Stimulated activated CD4-positive, alpha-beta T cell treated with anti-CD3 and anti-CD28 coated beads, Interleukin-12 subunit alpha, Interleukin-12 subunit beta, amount 100 ng/mL, for 24 hours (primary cell): ENCODE measurements at places on chromosomes 3 and 15.

DNA sequence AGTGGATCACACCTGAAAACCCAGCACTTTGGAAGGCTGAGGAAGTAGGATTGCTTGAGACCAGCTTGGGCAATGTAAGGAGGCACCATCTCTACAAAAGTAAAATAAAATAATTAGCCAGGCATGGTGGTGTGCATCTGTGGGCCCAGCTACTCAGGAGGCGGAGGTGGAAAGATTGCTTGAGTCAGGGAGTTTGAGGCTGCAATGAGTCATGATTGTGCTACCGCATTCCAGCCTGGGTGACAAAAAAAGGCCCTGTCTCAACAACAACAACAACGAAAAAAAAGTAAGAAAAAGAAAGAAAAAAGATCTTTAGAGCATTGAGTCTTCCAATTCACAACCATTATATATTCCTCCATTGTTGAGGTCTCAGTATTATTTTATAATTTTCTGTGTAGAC lies 192.4 kb upstream of the DPH6 start:
- no peak for DNase-seq

- DNase-seq = no peak
Measured at GRCh38 chr15:86797135-86797534, 717.5 kb downstream of the AGBL1 start.

GRCh38 chr3:125110876-125111480 lies 55.2 kb upstream of the HEG1 start:
- no peak for DNase-seq

- DNase-seq = no peak
Measured at GRCh38 chr15:74630284-74631086, 14.8 kb downstream of the CLK3 start.

DNA sequence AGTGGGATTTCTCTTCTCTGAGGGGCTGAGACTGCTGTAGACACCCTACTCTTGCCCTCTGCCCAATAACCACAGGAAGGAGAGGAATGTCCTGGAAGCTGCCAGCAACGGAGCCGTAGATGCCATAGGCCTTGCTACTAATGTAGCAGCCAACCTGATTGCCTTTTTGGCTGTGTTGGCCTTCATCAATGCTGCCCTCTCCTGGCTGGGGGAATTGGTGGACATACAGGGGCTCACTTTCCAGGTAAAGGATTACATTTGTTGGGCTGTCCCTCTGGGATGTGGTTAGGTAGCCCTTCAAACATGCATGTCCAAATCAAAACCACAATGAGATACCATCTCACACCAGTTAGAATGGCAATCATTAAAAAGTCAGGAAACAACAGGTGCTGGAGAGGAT lies 16.1 kb downstream of the SLC28A2 start:
- DNase-seq = no peak

- DNase-seq = no peak
Measured at GRCh38 chr3:128362026-128362965, 104.4 kb downstream of the DNAJB8 start.

GRCh38 chr15:36882056-36882455 lies 218.3 kb downstream of the MEIS2 start:
- DNase-seq = no peak
